Muscle of back (tissue), 13 donors: ENCODE measurements at places on chromosomes 2 and 18. TPM values are rescaled to one million over a fixed set of nuclear protein-coding genes. Genes with fewer than 3 reads are reported as not detected.
A peak's percentile ranks its signal among the peaks of the same experiment; 100 is the strongest.

GRCh38 chr2:167758292-167758691, 489.1 kb downstream of the STK39 start:
- peak; percentile 10 for DNase-seq

DNA sequence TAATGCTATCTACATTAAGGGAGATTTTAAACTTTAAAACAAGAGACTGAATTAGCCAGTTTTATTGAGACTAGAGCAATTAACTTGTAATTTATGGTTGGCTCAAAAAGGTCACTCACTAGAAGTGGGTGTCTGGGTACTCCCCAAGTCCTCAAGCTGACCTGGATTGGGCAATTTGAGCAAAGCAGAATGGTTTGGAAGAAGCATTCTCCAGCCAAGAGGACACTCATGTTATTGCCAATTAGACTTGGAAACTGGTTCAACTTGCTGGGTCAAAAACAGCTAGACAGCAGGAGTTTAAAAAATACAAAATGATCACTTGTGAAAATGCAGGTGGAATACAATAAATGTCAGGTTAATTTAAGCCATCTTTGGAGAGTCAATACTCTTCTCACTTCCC, 29.5 kb upstream of the MYO1B start:
- no peak for DNase-seq

- DNase-seq = peak; percentile 38
Observed at GRCh38 chr2:181456660-181457120, 496 bp upstream of the ITGA4 start.

- DNase-seq = no peak
Observed at GRCh38 chr2:189247276-189247675, 67.7 kb upstream of the COL5A2 start.

DNA sequence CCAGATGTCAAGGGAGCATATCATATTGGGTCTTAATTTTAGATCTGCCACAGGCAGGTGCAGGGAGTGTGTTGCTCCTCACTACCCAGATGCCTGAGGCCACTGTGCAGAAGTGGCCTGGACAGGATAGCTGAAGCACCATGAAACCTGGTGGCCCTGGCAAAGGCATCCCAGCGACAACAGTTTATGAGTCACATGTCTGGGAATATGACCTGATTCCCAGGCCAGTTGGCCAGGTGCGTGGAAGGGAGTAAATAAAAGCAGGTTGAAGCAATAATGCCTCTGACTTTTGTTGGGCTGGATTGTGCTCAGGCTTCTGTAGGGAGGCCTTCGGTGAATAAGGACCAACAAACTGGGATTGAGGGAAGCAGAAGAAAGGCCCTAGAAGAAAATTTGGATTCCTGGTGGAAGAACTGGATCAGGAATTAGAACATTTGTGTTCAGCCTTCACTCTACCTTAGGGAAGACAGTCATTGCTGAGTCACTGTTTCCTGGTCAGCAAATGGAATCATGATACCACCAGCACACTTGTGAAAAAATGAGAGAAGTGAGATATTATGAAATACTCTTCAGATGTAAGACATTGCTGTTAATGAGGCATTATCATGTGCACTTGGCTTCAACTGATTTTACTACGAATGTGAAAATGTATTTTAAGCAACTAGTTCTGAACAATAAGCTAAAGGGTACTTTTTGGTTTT, 78.4 kb upstream of the ZNF516 start:
- DNase-seq = no peak

GRCh38 chr18:53038608-53039007, 698.6 kb downstream of the DCC start:
- no peak for DNase-seq

EPB41L3 gene
- 139 TPM for polyA plus RNA-seq

PLB1 gene
- 2.3 TPM for polyA plus RNA-seq

PHOSPHO2 gene
- 7.0 TPM for polyA plus RNA-seq

EMX1 gene
- polyA plus RNA-seq = not detected
